Fibroblast of skin of back (primary cell): ENCODE measurements at places on chromosomes 6 and 20.

GRCh38 chr6:8539453-8539852 lies 104.1 kb upstream of the SLC35B3 start:
- peak; percentile 7 for DNase-seq

GRCh38 chr6:108484016-108484415 lies 76.7 kb upstream of the FOXO3 start:
- DNase-seq: no peak

DNA sequence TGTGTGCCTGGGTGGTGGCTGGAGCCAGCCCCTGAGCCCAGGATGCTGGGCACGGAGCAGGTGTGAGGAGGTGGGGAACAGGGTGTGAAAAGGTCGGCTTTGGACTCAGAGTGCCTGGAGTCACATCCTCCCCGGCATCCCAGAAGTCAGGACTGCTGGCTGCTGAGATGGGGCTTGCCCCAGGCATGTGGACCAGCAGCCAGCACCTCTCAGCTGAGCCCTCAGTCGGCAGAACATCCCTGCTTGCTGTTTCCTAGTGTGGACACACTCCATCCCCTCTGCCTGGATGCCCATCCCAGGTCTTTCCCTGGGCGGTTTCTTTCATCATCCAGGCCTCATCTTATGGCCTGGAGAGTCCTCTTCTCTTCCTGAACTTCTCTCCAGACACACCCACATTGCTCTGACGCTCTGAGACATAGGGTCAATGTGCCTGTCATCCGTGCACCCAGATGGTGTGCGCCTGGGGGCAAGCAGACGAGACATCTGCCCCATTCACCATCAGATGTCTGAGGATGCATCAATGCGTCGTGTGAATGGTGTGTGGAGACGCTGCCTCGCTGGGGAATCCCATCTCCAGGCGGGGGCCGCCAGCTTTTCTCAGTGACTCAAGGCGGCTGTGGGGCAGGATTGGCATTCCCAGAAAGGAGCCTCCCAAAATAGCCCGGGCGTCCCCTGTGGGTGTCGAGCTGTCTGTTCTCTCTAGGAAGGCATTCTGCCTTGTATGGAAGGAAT lies 104.2 kb downstream of the SYCP2 start:
- DNase-seq: peak; percentile 26

- DNase-seq: no peak
These were observed 127.0 kb downstream of the PKHD1 start for GRCh38 chr6:51960419-51960818.
